ENCODE measurements at places on chromosomes 5 and 9.

DNA sequence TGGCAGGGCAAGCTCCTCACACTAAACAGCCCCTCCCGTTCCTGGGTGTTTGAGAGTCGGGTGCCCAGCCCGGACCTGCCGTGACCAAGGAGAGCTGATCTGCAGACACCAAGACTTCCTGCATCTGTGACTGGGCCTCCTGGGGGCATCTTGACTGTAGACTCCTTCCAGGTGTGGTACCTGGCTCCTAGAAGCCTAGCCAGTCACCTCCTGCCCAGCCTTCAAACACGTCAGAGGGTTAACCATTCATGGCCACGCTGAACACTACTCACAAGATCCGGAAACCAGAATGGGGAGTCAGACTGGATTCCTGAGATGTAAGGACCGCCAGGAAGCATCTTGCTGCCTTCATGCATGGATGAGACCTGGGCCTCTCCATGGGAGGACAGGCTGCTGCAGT lies 3.7 kb upstream of the LCN2 start:
- DNase-seq, result no peak

DNA sequence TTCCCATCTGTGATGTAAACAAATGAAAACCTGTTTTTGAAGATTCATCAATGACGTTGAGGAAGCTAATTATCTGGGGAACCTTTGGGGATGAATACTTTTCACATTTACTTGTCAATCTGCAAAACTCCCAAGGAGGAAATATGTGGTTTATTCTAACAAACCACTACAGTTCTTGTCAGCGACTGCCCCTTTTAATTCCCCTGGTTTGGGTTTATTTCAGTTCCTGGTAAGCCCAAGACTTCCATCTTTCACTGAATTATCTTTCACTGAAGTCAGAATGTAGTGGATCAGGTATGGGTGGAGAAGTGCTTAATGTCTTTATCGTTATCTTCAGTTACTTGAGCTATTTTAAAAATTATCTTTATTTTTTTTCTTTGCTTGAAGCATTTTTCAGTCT lies 40.2 kb downstream of the TLR4 start:
- no peak for DNase-seq

GRCh38 chr5:138719811-138720210 lies 33.4 kb upstream of the CTNNA1 start:
- DNase-seq, result no peak

GRCh38 chr5:133376986-133377385 lies 235.4 kb downstream of the FSTL4 start:
- DNase-seq, result no peak

DNA sequence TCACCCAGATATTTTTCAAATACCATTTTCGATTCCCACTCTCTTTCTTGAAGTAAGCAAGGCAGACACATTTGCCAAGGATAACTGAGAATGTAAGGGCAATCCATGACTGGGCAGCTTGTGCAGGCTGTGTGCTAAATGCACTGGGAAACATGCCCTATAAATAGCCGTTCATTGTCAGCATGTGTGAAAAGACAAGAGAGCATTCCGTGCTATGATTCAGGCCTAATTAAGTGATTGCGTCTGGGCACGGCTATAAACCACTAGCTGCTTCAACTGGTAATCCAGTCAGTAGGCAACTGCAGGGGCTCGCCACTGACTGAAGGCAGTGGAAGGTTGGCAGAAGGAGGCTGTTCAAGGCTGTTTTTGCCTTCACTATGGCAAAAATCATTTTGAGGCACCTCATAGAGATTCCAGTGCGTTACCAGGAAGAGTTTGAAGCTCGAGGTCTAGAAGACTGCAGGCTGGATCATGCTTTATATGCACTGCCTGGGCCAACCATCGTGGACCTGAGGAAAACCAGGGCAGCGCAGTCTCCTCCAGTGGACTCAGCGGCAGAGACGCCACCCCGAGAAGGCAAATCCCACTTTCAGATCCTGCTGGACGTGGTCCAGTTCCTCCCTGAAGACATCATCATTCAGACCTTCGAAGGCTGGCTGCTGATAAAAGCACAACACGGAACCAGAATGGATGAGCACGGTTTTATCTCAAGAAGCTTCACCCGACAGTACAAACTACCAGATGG lies at the start of gene HSPB3:
Gene HSPB3, plus strand, starts transcription at position 287 of the 745 bp plus-strand sequence. Its CDS starts 91 bp downstream, at position 378.
- peak; percentile 34 for DNase-seq

DNA sequence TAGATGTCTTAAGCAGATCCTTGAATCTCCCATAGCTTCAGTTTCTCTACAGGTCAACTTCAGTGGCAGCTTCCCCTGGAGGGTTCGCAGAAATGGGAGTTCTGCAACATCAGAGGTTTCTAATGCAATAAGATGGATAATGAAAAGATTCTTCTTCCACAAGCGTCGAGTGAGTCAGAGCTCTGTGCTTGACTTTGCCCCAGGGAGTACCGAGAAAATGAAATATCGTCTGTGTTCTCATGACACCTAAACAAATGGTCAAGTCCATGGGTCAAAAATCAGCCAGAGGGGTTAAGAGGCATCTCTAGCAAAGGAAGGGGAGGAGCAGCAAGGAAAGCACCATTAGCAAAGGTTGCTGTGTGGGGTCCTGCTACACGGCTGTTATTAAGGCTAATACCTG lies 3.2 kb upstream of the ADRA1B start:
- DNase-seq, result no peak

DNA sequence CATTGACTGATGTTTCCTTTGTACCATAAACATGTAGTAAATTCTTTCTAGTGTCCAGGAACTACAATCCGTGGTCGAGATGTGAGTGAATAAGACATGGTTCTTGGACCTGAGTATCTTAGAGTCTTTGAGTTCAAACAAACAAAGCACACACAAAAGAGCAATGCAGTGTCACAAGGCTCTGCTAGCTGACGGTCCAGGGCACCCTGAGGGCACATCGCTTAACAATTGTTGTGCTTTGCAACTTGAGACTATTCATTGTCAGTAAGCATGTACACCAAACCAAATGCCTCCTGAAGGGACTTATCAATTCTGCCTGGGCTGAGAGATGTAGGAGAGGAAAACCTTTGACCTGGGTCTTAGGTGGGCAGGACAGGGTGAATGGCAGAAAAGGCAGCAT lies 84.8 kb downstream of the CAMK4 start:
- DNase-seq, result no peak

GRCh38 chr9:133835262-133835901 lies 97.2 kb upstream of the SARDH start:
- no peak for DNase-seq

DNA sequence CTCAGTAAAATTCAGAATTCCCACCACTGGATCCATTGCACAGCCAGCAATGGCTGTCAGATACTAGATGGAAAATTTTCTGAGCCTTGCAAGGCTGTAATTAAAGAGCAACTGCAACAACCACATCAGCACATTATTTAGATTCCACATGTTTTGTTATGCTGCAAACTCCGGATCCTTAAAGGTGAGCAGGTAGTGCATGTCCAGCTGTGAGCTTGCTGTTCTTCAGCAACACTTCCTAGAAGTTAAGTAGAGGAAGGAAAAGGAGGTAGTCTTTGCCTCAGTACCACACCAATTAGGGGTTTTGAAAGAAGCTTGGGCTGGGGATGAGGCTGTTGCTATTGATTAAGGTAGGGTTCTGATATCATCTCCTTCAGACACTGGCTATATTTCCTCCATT lies 144.3 kb downstream of the AUH start:
- DNase-seq, result no peak

DNA sequence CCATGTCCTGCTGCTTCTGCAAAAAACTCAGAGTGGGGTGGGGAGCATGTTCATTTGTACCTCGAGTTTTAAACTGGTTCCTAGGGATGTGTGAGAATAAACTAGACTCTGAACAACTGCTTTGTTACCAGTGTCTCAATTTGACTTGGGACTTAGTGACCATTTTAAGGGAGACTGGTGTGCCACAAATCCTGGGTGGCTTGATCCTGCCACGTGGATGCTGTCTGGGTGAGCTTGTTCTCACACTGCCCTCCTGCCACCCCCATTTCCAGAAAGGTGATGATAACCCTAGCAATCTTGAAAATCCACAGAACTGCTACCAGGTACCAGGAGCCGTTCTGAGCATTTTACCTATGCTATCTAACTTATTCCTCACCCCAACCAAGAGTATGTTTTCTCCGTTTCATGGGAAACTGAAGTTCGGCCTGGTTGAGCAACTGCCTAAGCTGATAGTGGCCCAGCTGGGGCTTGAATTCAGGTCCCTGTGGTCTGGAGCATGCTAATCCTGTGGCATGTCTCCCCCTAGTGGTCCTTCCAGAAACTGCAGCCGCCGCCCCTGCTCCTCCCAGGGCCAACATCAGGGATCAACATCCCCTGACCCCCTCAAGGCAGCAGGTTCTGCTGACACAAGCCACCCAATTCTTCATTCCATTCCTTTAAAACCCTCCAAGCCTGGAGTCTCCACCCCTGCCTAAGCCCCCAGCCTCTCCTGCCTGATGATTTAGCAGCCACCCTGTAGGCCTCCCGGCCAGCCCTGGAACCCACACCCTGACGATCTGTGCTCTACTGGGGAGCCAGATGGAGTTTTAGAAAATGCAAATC lies 2.8 kb downstream of the IL3 start:
- peak; percentile 65 for DNase-seq

- DNase-seq, result no peak
Measured at GRCh38 chr9:70554881-70555280, 140.4 kb upstream of the KLF9 start.

DNA sequence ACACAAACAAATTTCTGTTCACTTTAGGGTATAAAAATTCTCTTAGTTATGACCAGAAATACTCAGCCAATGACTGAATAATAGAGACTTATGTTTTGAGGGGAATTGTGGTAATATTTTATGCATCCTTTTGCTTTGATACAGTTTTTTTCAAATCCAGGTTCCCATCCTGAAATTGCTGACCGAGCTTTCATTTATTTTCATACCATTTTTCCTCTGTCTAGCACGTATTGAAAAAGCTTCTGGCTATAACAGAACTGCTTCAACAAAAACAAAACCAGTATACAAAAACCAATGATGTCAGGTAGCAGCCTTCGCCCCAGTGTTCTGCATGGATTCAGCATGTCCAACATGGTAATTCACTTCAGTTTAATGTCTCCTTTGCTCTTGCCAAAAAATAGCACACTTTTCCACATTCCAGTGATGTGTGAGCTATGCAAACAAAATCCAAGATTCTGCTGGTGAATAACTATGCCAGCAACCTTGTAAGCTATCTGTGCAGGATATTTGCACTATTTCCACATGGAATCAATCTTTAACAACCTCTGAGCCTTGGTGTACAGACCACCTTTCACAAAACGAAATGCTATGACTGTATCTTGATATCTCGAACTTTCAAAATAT lies 22.0 kb downstream of the CCNH start:
- DNase-seq, result no peak

DNA sequence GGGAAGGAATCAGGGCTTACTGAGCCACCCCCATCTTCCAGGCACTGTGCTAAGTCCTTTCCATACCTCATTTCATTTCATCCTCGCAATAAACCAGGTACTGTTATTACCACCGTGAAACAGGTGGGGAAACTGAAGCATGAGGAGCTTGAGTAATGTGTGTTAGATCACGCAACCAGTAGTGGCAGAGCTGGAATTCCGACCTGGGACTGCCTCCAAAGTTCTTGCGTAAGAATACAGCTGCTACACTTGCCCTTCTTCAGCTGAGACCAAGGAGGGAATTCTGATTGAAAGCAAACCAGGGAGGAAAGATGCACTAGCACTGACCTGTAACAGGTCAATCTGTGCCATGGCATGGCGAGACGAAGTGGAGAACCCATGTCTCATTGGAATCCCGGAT lies 113.4 kb upstream of the MSX2 start:
- no peak for DNase-seq

- DNase-seq, result no peak
Measured at GRCh38 chr9:99169982-99170761, 51.6 kb downstream of the ALG2 start.

GRCh38 chr9:92291577-92291976 lies 1.9 kb downstream of the IARS1 start:
- no peak for DNase-seq

- no peak for DNase-seq
Measured at GRCh38 chr5:140927228-140927573, 1.1 kb downstream of the PCDHAC1 start.

DNA sequence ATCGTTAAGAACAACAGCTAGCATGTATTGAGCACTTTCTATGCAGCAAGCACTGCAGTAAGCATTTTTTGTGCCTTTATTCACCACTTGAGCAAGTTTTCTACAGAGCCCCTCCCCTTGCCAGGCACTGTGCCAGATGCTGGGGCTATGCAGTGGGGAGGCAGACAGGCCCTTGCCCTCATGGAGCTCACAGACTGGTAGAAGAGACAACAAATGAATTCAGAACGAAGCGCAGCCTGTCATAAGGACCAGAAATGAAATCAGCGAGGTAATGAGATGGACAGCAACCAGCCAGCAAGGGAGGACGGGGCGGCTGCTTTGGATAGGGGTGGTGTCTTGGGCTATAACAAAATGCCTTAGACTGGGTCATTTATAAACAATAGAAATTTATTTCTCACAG lies 68.8 kb downstream of the C9orf50 start:
- no peak for DNase-seq

- no peak for DNase-seq
Measured at GRCh38 chr9:134988706-134989105, 71.0 kb upstream of the FCN1 start.

DNA sequence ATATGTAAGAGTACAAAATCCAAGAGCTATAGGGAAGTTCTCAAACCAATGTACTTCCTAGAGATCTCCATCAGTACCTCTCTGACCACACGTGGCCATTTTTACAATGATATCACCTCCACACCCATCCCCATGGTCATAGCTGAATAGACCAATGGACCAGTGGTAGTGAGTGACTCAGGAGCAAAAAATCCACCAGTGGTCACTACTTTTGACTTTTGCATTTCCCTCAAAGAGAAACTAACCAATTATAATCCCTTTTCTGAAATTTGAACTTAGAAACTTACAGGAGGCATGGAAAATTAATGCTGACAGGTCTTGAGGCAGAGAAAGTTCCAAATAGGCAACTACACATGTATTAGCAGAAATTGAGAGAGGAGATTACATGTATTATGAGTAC lies 238.4 kb downstream of the TRPM3 start:
- no peak for DNase-seq

GRCh38 chr5:150279330-150280020 lies 10.1 kb downstream of the CAMK2A start:
- DNase-seq, result no peak

DNA sequence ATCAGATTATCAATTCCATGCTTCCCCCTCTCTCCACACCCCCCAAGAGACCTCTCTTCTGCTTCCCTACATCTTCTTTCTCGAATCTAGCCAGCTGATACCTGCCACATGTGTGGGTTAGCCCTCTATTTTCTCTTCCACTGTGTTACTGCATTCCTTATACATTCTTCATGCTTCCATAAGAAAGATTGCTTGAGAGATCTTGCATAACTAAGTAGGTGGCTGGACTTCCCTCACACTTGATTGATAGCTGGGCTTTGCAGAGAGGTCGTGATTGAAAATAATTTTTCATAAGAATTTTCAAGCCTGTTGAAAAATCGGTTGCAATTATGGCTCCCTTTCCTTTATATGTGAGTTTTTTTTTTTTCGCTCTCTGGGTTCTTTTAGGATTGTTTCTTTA lies 33.0 kb upstream of the PANK3 start:
- no peak for DNase-seq

- DNase-seq, result no peak
Measured at GRCh38 chr5:106092455-106092854, 1578.3 kb downstream of the EFNA5 start.
